ENCODE measurements at places on chromosomes 2 and 18. TPM values are rescaled to one million over a fixed set of nuclear protein-coding genes. Genes with fewer than 3 reads are reported as not detected.

- DNase-seq: no peak
These were observed 55.0 kb downstream of the ABCB11 start for GRCh38 chr2:168976034-168976654.

GRCh38 chr18:80112624-80113248 is 3.7 kb downstream of the ADNP2 start:
- no peak for DNase-seq

GRCh38 chr18:57149051-57149450 is 2.2 kb downstream of the BOD1L2 start:
- no peak for DNase-seq

DNA sequence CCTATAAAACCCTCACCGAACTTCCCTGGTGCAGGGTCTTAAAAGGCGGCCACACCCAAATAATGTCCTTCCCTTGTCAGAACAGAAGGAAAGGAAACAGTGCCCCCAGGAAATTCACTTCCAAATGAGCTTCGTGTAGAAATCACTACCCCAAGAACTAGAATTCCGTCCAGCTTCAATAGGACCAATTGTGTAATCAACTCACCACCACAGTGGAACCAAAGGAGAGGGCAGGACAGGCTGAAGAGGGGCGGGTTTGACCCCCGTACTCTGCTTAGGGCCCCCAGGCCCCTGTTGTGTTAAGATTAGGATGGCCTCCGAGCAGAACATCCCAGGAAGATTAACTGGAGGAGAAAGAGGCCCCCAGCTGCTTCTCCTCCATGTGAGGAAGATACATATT is 24.1 kb downstream of the GPR35 start:
- no peak for DNase-seq

DNA sequence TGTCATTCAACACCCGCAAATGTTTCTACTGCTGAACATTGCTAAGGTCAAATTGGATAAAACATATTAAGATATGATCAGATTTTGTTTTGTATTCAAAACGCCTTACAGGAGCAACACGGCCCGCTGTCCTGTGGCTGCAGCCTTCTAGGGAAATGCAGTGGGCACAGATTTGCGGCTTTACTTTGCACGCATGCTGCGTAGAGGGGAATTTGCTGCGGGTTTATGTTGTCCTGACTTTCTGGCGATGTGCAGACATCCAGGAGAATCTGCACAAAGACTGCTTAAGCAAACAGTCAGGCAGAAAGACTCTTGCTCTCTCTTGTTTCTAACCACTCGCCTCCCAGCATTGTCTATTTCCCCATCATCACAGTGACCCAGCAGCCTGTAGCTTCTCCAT is 88.3 kb downstream of the LRRC30 start:
- DNase-seq: no peak

DNA sequence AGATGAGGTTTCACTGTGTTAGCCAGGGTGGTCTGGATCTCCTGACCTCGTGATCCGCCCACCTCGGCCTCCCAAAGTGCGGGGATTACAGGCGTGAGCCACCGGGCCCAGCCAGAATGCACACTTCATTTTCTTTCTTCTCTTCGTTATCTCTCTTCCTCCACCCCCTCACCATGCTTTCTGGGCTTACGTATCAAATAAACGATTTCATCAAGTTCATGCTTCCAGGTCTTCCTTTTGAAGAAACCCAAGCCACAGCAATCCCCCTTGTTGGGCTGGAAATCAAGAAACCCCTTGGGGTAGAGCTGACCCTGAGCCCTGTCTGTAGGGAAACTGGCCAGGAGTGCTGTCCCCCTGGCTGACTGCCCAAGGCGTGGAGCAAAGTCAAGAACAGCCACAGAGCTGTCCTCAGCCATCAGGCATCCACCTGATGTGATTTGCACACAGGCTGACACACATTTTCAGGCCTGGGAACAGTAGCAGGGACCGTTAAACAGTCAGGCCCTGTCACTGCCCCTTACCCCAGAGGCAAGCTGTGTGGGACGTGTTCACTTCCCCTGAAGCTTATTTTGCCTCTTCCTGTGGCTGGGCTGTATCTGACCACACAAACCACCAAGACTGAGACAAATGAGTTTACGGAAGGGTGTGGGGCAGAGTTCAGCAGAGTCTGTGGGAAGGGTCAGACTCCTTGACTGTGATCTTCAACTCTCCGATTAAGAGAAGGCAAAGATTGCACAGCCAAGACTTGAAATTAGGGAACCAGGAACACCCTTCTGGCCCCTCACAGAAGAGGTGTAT is 15.1 kb upstream of the NMUR1 start:
- DNase-seq: peak; percentile 64

GRCh38 chr18:70390371-70391090 is 101.7 kb downstream of the SOCS6 start:
- DNase-seq: no peak

The KCNG2 gene
- not detected for total RNA-seq

Data from body of pancreas (tissue), 4 donors.